ENCODE measurements at places on chromosomes 7 and 10.

DNA sequence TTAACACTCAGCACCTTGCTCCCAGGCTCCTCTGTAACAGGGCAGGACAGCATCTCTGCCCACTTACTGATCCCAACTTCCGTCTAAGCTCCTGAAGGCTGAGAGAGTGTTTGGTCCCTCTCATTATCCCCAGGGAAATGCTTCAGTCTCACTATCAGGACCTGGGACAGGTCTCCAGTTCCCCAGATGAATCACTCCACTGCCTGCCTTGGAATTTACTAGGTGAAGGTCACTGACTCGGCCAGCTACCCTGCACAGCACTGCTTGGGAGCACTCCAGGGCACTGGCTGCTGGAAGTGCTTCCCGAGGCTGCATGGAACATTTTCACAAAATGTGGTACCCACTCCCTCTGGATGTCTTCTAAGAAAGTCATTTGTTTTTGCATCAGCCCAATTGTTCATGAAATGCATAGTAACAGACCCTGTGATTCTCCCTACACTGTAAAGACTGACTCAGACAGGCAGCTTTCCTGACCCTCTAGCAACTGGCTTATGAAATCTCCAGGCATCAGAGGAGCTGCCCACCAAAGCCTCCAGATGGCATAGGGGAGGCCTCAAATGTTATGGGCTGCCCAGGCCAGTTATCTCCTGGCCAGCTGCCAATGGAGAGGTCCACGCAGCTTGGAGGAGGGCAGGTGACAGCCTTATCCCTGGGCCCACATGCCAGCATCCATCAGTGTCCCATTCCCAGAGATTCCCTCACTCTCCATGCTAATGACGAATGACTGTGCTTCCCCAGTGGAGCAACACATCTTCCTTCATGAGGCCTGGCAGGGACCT, 89.1 kb downstream of the GFRA1 start:
- no peak for DNase-seq

DNA sequence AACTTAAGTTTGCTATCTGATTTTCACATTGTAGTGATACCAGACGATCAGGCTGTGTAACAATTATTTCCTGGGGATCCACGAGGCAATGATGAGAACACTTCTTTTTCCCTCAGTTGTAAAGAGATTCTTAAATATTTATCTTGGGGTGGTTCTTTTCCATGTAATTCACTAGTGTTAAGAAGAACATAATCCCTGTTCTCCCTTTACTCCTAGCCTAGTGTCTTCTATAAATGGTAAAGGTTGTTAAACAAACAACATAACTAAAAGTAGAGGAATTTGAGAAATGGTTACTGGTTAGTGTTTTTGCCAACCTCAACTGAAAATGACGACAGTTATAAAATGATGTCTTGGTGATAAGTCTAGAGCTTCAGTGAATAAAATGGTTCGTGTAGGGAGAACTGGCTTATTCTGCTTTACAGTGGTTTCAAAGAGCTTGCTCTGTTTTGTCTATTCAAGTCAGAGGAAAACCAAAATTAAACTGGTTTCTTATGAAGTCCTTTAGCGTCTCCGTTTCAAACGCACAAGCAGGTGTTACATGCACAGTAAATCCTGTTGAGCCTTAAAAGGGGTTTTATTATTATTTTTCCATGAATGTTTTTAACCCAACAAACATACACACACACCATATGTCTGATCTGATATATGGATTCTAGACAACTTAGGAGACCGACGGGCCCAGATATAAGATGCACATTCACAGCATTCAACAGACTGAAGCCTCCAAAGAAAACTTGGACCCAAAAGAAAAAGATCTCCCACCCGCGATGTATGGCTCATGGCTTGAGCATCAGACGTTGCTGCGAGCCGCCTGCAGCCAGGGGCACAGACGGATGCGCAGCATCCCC, 1.1 kb downstream of the TBX20 start:
- DNase-seq: no peak

DNA sequence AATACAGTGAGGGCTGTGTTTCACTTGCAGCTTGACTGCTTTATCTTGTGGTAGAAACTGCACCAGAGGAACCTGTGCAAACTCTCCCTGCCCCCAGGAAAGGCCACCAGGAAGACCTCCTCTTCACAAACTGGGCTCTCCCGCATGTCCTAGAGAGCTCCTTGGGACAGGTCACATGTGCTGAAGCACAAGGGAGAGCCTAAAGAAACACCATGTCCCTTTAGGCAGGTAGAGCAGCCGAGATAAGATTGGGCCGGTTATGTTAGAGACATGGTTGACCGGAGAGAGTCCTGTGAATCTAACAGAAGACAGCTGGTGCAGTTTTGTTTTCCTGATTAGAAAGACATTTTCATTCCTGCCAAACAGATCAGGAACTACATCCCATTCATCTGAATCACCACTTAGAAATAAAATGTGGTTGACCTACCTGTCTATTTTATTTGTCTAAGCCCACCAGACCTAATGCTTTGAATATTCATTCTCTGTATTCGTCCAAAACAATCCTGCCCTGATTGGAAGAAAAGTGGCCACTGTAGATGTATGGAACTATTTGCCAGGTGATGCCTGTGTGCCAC, 224.1 kb downstream of the GLI3 start:
- no peak for DNase-seq

DNA sequence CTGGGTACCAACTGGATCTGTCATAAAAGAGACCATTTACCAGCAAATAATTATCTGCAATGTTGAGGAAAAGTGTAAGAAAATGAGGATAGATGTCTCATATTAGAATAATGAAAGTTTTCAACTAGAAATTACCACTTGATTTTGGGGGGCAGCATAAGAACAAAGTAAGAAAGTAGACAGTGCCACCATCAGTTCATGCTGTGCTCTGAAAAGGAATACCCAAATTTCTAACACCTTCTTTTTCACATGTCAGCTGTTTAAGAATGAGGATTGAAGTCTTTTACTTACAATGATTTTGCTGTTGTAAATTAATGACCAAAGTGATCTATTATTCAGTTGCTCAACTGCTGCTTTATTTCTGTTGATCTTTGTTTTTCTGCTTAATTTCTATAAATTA, 578.3 kb downstream of the ETV1 start:
- no peak for DNase-seq

DNA sequence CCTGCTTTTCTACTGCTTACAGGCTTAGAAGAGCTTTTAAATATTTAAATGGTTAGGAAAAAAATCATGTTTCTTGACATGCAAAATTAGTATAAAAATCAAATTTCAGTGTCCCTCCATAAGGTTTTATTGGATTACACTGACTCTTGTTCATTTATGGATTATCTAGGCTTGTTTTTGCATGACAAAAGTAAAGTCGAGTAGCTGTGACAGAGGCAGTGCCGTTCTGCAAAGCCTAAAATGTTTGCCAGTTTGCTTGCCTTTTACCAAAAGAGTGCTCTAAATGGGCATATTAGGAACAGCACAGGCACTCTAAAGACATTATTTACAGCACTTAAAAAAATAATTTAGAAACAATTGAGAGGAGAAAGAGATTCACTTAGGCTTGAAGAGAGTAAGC, 139.6 kb downstream of the TSPAN12 start:
- no peak for DNase-seq

- no peak for DNase-seq
Measured at GRCh38 chr10:13913897-13914296, 327.1 kb downstream of the PRPF18 start.

GRCh38 chr10:12381536-12382156, 32.3 kb downstream of the CAMK1D start:
- DNase-seq: no peak

DNA sequence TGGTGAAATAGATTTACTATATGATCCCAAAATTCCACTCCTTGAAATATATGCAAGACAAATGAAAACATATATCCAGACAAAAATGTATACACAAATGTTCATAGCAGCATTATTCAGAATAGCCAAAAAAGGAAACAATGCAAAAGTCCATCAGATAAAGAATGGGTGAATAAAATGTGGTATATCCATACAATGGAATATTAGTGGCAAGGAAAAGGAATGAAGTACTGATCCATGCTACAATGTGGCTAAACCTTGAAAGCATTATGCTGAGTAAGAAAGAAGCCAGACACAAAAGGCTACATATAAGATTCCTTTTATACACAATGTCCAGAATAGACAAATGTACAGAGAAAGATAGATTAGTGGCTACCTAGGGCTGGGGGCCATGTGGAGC, 225.5 kb downstream of the PLXNA4 start:
- DNase-seq: no peak

GRCh38 chr7:139131601-139132041, 22.1 kb upstream of the ZC3HAV1 start:
- DNase-seq: no peak

GRCh38 chr10:100566561-100566960, 30.8 kb downstream of the HIF1AN start:
- no peak for DNase-seq

DNA sequence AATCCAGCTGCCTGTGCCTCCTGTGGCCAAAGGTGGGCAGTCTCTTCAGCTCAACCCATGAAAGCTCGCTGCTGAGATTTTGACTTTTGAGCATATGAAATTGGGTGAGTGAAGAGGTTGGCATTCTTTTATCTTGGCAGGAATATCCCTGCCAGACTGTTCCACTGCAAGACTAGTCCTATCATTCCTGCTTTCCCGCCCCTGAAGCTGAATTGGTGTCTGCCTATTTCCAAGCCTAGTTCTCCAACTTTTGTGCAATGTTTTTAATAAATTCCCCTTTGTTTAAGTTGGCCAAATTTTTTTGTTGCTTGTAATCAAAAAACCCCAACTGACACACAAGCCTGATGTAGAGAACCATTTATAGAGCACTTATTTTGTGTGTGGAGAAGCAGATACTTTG, 34.8 kb upstream of the BICC1 start:
- no peak for DNase-seq

- no peak for DNase-seq
Measured at GRCh38 chr10:54749623-54750022, 51.4 kb downstream of the PCDH15 start.

All from SK-N-MC (cell line).